ENCODE measurements at places on chromosomes 2 and 18. TPM values are rescaled to one million over a fixed set of nuclear protein-coding genes. Genes with fewer than 3 reads are reported as not detected.

The MEP1B gene
- not detected for polyA plus RNA-seq

The GYPC gene
- 46.2 TPM for polyA plus RNA-seq

The AGXT gene
- not detected for polyA plus RNA-seq

The AMER3 gene
- 0.37 TPM for polyA plus RNA-seq

The KIF5C gene
- 0.93 TPM for polyA plus RNA-seq

The HEATR5B gene
- 6.1 TPM for polyA plus RNA-seq

The PDE11A gene
- 0.13 TPM for polyA plus RNA-seq

The SGPP2 gene
- polyA plus RNA-seq: 1.7 TPM

The FEV gene
- 6.4 TPM for polyA plus RNA-seq

The RNPEPL1 gene
- 136 TPM for polyA plus RNA-seq

The SCN9A gene
- polyA plus RNA-seq: 0.12 TPM

The SERPINB12 gene
- not detected for polyA plus RNA-seq

The DOK1 gene
- polyA plus RNA-seq: 17.7 TPM

The PDE1A gene
- polyA plus RNA-seq: 25.8 TPM

The TMEM214 gene
- 35.1 TPM for polyA plus RNA-seq

The EFEMP1 gene
- polyA plus RNA-seq: 18.4 TPM

All from stomach (tissue), 19 donors.